DND-41 (cell line): ENCODE measurements at places on chromosomes 6 and 20.

GRCh38 chr6:167714152-167714551, 112.6 kb upstream of the AFDN start:
- DNase-seq = no peak

DNA sequence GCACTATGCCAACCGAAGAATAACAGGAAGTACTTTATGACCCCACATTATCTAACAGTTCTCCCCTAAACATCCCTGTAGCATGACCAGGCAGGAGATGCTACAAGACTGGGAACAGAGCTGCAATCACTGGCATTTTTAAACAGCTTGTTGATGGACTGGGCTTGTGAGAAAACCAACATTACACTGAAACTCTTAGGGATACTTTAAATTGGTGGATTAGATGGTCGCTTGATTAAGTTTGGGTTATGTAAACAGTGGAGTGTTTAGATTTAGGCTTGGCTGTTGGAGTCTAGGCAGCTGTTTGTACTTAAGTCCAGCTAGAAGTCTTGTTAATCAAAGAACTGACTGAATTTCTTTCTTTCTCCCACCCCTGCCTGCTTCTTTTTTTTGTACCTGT, 234.1 kb upstream of the BMP2 start:
- no peak for DNase-seq

DNA sequence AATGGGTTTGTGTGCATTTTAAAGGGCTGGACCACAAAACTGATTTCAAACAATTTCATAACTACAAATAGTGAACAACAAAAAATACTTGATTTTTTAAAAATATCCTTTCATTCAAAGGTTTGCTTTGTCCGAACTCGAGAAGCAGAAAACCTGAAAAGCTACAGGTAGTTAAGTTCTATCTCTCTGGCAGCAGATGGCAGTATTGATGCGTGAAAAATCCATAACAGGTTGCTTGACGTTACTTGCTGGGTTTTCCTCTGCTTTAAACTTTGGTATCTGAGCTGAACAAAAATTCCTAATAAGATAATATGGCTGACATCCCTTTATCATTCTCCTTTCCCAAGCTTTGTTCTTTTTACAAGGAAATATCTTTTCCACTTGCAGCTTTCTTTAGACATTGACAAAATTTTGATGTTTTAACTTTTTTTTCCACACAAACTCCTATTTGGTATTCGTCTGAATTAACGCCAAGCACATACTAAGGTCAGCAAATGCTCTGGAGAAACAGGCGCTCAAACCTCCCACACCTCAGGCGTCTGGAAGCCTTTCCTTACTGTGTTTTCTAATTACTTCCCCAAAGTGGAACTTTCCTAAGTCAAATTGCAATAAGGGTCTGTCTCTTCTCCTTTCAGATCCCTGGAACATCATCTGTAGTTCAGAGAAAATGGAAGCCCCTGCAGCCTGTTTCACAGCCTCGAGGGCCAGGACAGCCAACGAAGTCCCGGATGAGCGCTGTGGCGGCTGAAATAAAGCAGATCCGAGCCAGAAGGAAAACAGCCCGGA, 50.3 kb upstream of the GFRAL start:
- DNase-seq = peak; percentile 18

DNA sequence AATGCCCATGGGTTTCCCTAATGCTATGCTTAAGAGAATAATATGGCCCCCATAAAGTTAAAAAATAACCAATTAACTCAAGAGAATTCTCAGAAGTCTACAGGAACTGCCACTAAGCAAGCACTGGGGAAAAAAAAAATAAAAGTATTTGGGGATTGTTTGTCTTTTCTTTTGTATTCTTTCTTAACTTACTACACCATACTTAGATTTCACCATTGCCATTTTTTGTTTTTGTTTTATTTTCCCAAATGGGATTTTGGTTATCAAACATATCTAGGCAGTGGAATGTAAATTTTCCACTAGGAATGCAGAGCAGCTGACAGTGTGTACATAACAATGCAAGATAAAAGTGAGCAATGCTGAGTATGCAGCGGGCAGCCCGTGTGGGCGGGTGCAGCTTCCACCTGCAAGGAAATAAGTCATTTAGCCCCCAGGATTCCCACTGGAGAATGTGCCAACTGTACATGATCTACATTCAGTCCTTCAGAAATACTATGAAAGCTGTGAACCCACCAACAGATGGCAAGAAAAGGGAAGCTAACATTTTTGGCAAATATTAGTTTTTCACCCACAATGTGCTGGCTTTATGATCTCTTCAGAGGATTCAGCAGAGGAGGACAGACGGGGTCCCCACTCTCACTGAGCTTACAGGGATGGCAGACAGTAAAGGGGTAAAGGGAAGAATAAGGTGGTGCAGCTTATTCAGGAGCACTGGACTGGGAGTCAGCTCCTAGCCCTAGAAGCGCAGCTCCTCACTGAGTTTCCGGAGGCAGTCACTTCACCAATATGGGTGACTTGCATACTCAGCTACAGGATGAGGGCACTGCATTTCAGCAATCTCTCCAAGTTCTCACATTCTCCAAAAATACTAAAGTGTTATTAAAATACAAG, 44.4 kb downstream of the DCDC2 start:
- DNase-seq = no peak

- DNase-seq = no peak
These were observed 9.8 kb upstream of the ELOVL5 start for GRCh38 chr6:53358440-53359094.

DNA sequence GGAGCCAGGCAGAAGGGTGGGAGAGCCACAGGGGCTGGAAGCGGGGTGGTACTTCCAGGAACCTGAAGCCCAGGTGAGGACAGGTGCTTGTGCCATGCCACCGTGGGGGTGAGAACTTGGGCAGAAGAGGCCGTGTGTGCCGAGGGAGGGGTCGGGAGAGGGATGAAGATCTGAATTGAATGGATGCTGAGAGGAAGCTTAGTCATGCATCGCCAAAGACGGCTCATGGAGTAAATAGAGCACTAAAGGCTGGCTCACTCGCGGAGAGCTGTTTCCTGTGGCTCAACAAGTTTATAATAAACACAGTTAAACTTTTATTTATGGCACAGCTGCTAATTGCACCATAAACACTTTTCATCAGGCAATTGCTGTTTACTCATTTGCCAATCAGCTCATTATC, 21.7 kb upstream of the MYT1 start:
- no peak for DNase-seq

- no peak for DNase-seq
These were observed 103.5 kb downstream of the GJA10 start for GRCh38 chr6:89997456-89998445.

GRCh38 chr20:44861531-44862006, 23.9 kb upstream of the YWHAB start:
- DNase-seq = no peak

DNA sequence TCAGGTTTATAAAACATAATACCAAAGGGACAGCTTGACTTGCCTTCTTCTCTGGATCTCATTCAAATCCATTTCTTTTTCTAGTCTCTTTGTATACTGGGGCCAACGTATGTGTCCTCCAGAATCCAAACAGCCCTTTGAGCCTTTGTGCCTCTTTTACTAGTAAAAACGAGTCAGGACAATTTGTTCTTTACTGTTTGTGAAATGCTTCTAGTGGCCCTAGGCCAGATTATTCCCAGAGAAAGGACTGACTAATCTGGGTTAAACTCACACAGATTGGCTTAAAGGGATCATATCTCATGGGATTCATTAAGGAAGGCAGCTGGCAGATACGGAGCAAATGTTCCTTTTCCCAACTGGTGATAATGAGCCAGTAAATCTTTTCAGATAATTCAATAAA, 32.1 kb upstream of the MANEA start:
- no peak for DNase-seq

DNA sequence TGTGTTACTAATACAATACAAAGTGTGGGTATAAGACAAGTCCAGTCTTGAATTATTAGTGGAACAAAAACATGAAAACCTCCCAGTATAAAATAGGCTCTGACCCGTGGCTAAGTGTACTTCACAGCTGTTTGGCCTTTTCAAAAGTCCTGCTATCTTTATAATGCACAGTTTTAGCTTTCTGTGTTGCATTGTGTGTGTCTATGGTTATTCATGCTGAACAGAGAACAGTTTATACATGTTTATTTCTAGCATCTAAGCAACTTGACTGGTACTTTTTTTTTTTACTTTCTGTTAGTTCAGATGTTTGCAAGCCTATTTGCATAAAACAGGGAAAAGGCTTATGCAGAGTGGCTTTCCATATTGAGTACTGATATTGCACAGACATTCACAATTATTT, 119.2 kb upstream of the CCN2 start:
- no peak for DNase-seq

DNA sequence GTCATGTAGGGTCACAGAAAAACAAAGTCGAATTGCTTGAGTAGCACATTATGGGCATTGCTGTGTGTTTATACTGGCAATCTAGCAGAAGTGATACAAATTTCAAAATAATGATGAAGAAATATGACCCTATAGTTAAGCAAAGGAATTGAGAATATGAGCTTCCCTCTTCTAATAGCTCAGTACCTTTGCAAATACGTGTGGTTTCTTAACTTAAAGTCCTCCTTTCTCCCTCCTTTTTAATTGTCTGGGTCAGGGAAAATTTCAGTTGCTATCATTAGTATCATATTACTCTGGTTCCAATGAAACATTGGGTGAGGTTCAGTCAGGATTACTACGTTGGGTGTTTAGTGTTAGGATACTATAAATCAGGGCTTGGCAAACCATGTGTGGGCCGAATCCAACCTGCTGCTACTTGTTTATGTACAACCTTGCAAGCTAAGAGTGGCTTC, 166.8 kb upstream of the CARMIL1 start:
- no peak for DNase-seq

- DNase-seq = no peak
These were observed 83.3 kb downstream of the ALDH8A1 start for GRCh38 chr6:134866563-134866962.

DNA sequence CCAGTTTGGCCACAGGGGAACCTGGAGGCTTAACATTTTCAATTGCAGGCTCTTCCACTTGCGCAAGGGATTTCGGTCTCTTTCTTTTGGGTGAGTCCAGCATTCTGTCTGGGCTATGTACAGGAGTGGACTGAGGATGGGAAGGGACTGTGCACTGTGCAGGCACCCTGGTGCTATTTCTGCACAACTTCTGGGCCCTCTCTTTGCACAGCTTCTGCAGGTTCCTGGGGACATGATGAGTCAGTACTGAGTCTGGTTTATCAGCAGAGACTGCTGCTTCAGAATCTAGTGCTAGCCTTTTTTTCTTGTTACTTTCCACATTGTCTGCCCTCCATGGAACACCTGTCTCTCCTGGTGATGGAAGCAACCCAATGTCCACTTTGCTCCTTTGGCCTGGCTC, 78.5 kb upstream of the ASF1A start:
- DNase-seq = no peak

GRCh38 chr6:34035704-34036356, 110.1 kb downstream of the GRM4 start:
- DNase-seq = no peak

GRCh38 chr20:31515775-31516107, 1.5 kb downstream of the HM13 start:
- DNase-seq = no peak

GRCh38 chr6:129785047-129785755, 75.2 kb upstream of the ARHGAP18 start:
- no peak for DNase-seq

GRCh38 chr6:44967481-44967880, 360.6 kb upstream of the RUNX2 start:
- no peak for DNase-seq

DNA sequence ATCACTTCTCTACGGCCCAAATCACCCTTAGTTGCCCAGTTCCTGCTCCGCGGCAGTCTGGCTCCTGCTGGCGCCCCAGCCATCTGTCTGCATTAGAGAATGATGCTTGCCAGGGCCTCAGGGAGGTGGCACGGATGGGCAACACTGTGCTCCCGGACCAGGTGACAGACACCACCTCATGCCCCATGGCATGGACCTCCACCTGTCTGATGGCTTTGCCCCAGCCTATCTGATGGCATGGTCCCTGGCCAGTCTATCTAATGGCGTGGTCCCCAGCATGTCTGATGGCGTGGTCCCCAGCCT, 18.8 kb upstream of the MRGBP start:
- no peak for DNase-seq

DNA sequence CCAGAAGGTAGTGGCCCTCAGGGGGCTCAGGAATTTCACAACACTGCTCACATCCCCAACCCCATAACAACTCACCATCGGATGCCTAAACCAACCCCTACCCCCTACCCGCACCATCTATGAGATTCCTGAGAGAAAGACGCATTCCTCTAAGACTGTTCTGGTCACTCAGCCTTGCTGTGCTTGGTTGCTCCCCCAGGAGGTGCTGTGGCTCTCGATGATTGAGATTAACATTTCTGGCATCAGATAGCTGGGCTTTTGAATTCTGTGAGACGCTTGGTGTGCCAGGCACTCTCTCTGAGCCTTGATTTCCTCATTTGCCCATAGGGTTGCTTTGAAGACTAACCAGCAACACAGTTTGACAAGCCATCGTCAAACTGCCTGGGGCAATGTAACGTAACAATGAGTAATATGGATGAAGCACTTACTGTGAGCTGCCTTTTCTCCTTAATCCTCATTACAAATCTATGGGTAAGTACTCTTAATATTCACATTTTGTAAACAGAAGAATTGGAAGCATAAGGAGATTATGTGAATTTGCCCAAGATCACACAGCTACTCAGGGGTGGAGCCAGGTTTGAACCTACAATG, 978 bp downstream of the WFDC6 start:
- DNase-seq = no peak

- no peak for DNase-seq
These were observed 1.3 kb downstream of the ATRN start for GRCh38 chr20:3472105-3472504.

GRCh38 chr6:12431023-12431422, 140.9 kb downstream of the EDN1 start:
- no peak for DNase-seq

DNA sequence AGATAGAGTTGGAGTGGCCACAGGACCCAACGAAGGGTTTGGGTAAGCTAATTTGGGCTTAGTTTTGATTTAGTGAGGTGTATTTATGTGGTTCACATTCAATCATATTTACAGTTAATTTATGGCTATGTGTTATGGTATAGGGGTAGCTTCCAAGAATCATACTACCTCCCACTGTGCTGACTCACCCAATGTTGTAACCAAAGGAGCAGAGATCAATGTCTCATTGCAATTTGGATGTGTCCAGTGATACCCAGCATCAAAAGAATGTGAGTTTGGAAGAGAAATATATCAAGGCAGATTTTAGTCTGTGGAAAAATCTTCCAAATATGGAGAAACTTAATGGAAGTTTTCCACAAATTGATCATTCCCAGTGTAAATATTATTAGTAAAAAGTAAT, 25.3 kb upstream of the SMIM8 start:
- no peak for DNase-seq

GRCh38 chr6:422433-423054, 31.0 kb downstream of the IRF4 start:
- no peak for DNase-seq
